Psoas muscle (tissue), 8 donors: ENCODE measurements at places on chromosomes 1 and 21. TPM values are rescaled to one million over a fixed set of nuclear protein-coding genes. Genes with fewer than 3 reads are reported as not detected.

DNA sequence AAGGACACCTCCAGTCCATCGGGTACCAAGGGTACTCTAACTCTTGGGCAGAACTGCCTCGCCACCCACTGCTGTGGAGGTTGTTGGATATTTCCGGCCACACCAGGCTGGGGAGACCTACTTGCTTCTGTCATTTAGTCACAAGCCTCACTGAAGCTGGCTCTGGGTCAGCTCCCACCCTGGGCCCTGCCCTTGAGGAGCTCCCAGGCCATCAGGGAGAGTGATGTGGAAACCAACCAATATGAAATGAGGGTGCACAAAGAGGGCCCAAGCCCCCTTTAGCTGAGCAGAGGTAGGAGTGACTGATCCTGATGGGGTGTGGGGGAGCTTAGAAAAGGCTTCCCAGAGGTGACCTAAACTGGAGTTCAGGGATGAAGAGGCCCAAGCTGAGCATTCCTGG, 19.6 kb downstream of the PARS2 start:
- no peak for DNase-seq

MPL gene
- total RNA-seq: not detected

PEA15 gene
- 110 TPM for total RNA-seq

SHE gene
- total RNA-seq: 6.9 TPM

SELENOF gene
- 56.9 TPM for total RNA-seq

- DNase-seq: no peak
Measured at GRCh38 chr1:150876119-150876454, 312 bp downstream of the ARNT start.

OR2L3 gene
- not detected for total RNA-seq

DNA sequence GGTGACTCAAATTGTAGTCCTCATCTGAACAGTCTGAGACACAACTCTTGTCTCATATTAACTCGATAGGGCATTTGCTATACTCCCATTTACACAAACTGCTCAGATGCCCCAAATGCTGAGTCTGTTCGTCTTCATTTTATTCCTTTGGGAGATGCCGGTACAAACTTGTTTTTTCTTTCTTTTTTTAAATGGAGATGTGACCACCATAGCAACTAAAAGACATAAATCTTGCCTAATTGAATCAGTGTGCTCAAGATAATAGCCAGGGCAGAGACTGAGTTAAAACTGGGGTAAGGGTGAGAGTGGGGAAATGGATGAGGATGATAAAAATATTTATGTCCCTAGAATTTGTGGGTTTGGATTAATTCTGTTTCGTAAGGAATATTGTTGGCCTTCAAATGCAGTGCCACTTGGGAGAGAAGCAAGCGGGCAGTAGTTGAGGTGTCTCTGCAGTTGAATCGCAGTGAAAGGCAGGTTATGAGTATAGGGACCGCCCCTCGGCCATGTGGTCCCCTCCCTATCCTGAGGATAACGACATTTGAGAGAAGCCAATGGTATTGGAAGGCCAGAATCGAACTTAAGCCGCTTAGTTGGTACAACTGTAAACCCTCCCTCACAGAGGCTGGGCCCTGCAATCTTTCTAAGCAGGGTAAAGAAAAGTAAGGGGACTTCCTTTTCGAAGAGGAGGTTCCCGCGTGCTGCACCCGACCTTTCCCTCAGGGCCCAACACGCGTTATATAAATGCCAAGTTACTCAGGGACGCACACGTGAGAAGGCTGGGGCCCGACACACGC, 859 bp upstream of the LRRC8B start:
- peak; percentile 18 for DNase-seq

DEPDC1 gene
- total RNA-seq: 0.26 TPM

DNA sequence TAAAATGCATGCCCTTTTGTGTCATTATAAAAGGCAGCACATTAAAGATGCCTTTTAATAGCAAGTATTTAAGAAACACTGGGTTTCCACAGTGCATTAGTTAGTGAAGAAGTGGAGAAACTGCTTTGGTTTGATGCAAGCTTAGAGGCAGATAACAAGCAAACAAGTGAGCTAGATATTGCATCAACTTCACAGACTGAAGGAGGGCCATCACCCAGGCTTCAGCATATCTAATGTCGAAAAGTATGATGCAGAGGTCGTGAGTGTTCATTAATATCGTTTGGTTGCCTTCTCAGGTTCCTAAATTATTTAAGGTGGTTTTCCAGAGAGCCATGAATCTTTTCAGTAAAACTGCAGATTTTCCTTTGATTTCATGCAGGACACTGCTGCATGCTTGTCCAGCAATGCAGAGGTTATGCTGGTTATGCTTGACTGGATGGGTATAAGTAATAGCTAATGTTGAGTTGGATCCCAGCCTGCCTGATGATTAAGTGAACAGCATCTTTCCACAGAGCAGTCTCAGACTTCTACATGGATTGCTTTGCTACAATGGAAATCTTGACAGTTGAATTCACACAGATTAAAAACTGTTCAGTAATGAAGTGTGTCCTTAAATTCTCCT, 69.7 kb upstream of the IPO9 start:
- DNase-seq: no peak

DNA sequence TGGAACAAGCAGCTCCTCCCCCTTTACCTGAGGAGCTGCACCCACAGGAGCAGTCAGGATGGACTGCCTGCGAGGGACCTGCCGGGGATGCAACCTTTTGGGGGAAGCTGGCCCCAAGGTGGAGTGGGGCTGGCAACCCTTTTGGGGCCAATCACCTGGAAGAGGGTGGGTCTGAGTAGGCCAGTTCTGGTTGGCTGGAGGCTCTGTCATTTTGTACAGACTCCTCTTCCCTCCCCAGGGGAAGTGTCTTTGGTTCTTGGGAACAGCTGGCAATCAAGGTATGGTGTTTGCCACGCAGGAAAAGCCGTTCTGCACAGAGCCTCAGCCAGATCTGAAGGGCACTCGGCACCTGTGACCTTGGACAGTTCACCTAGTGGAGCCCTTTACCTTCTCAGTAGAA, 280 bp upstream of the A3GALT2 start:
- DNase-seq: no peak

ZNF593OS gene
- total RNA-seq: 3.6 TPM

PTPN7 gene
- 1.0 TPM for total RNA-seq
